ENCODE measurements at places on chromosomes 2 and 18. TPM values are rescaled to one million over a fixed set of nuclear protein-coding genes. Genes with fewer than 3 reads are reported as not detected.

Gene KIAA2012
- not detected for total RNA-seq

Gene GPR35
- 0.65 TPM for total RNA-seq

Gene REG3A
- not detected for total RNA-seq

Gene OR6B2
- not detected for total RNA-seq

Gene ACVR1C
- total RNA-seq: 0.05 TPM

Gene OSR1
- 6.3 TPM for total RNA-seq

Gene CDH2
- 32.4 TPM for total RNA-seq

Gene CEP192
- 7.9 TPM for total RNA-seq

Gene RFTN2
- not detected for total RNA-seq

Gene DSG1
- total RNA-seq: not detected

Gene MFSD6
- total RNA-seq: 28.2 TPM

Gene DCDC2C
- total RNA-seq: not detected

Gene ALPG
- total RNA-seq: 0.45 TPM

All from A549 treated with GW870086 at 1 μM for 4 hours (cell line).